ENCODE measurements at places on chromosomes 12 and 14.

GRCh38 chr14:93402951-93403350 lies 27.8 kb upstream of the UNC79 start:
- no peak for DNase-seq

DNA sequence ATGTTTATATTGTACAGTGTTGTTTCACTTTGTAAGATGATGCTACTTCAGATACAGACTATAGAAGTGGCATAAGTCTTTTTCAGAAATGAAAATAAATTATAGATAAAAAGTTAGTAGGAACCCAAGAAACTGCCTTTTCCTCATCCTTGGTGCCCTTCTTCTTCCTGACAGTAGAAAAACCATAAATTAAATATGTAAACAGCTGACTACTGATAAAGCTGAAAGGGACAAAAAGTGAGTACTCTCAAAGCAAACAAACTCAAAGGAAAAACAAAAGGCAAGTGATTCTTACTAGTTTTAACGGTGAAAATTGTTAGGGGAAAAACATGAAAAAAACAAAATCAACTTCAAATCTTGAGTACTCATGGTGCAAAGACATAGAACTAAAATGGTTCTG lies 8.6 kb upstream of the C12orf50 start:
- DNase-seq, result no peak

DNA sequence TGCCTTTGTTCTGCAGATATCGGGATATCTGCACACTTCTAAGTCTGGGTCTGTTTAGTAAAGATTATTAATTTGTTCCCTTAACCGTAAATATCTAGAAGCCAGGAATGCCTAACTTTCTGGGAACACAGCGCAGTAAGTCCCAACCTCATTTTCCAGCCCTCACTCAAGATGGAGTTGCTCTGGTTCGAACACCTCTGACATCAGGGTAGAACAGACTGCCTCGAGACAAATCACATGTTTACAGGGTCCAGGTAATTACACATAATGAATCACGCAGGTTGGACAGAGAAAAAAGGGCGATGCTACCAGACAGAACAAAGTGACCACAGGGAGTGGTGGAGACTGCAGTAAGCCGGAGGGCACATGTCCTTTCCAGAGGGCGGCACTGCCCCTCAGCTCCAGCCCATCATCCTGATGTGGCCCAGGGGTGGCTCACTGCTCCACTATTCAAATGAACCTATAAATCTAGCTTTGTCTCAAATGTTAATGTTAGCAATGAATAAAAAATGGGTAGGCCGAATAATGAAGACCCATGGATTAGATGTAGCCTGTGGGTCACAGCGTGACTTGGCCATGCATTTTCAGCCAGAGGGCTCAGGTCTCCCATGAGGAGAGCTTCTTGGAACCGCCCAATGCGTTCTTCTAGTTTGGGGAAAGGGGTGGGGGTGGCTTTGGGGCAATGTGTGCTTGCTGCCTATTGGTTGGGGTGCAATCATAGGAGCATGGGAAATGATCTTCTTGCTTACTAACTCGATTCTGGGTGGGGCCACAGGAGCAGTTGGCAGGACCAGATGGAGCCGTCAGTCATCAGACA lies 159.0 kb upstream of the SFSWAP start:
- DNase-seq, result no peak

DNA sequence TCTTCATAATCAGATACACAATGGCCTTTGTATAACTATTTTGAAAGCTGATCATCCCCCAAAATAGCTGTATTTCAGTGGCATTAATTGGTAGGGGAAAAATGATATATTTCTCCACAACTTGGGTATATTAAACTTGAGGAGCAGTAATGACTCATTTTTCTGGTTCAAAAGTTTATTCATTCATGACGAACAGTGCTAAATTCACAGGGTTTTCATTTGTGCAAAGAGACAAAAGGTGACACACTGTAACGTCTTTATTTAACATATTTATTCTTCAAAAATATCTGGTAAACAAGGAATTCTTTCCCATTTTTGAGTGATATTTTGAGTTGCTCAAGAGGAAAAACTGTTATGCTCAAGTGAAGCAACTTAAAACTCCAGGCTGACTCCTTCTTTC lies 415.5 kb upstream of the SOX5 start:
- DNase-seq, result no peak

GRCh38 chr12:57119294-57120085 lies 8.3 kb upstream of the STAT6 start:
- DNase-seq, result no peak

DNA sequence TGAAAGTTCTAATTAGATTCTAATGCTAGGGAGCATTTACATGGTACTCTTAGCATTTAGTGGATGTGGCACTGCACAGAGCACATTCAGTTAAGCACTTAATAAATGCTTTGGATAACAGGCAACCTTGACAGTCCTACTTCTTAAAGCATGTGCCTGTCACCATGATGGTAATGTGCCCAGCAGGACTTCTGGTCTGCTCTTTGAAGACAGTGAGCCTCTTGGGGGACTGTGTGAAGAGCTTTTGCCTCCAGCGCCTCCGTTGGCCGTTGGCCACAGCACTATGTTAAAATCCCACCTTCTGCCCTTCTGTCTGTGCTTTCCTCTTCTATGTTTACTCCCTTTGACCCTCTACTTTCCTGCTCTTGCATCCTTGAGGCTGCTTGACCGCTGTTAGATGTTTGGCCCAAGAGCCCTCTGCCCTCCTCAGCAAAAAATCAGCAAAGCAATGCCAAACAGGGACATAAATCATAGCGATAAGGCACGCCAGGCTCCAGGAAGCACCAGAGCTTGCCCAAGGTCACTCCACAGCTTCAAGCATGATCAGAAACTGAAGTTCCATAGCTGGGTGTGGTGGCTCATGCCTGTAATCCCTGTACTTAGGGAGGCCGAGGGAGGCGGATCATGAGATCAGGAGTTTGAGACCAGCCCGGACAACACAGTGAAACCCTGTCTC lies 8.3 kb downstream of the CDKL1 start:
- DNase-seq, result no peak

- DNase-seq, result no peak
These were observed 5.9 kb upstream of the APOLD1 start for GRCh38 chr12:12779529-12779928.

DNA sequence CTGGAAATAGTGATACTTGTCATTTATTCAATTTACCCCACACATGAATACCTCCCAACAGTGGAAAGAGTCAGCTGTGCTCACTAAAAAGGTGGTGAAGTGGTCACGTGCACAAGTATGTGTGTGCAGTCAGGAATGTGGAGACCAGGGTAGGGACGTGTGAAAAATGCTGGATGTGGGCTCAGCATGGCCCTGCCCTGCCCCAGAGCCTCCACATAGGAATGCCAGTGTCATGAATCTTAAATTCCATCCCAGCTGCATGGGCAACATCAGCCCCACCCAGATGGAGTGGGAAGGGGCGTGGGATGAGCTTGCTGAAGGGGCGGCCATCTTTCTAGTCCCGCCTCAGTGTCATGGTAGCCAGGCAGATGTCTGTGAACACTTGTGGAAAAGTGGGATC lies 87.7 kb downstream of the C12orf75 start:
- DNase-seq, result no peak

GRCh38 chr12:4044736-4045730 lies 171.8 kb upstream of the PARP11 start:
- DNase-seq, result no peak

GRCh38 chr14:56040121-56040520 lies 78.1 kb upstream of the PELI2 start:
- no peak for DNase-seq
